Spinal cord (tissue), 10 donors: ENCODE measurements at places on chromosomes 6 and 20. TPM values are rescaled to one million over a fixed set of nuclear protein-coding genes. Genes with fewer than 3 reads are reported as not detected.

DNA sequence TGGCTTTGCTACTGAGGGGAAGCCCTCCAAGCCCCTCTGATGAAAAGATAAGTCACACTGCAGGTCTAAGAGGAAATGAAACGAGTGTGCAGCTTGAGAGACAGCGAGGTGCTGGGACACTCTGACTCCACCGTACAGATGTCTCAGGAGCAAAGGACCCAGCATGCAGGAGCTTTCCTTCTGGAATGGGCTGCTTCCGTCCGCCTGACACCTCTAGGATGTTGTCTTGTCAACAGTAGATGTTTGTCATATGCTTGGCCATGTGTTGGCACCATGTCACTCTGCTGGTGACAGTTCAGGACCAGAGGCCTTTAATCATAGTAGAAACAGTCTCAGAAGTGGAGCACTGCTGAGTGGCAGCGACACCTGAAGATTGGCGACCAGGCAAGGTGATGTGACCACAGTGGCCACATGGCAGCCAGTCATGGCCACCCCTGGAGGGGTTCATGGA lies 46.7 kb downstream of the SLC24A3 start:
- no peaks in the 10 kb centered on the region for H3K27me3 ChIP-seq
- no peaks in the 10 kb centered on the region for H3K36me3 ChIP-seq
- no peak overlapping the region for H3K27ac ChIP-seq
- no peak overlapping the region for H3K4me3 ChIP-seq
- peaks cover 14% of the 10 kb centered on the region for H3K4me1 ChIP-seq

DNA sequence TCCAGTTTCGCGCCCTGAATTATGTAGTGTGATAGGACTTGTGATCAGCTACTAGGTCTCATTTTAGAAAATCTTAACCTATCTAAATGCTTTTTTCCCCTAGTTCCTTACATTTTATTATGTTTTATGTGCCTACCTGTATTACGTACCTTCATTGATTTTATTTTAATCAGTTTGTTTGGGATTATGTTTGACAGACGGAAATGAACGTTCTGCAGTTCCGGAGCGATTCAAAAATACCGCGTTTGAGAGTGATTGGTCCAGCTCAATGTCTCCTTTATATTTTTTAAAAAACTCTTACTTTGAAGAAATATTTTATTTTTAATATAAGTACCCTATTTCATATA lies 114.3 kb upstream of the BTN3A2 start:
- H3K27me3 ChIP-seq = no peaks in the 10 kb centered on the region
- H3K4me3 ChIP-seq = peak overlapping the region; percentile 77
- no peaks in the 10 kb centered on the region for H3K36me3 ChIP-seq
- DNase-seq = no peak

DNA sequence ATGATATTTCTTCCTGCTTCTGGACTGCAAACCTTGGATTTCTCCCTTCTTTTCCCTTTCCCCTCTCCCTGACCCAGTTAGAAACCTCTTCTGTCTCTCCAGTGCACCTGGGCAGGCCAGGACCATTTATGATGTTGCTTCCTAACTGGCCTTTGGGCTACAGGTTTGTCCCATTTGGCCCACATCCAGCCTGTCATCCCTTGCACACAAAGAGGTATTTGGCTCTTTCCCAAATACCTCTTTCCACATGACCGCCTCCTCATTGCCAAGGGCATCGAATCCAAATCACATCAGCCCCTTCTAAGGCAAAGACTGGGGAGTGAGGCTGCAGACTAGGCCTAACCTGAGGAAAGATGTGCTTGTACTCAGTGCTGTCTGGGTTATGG lies 13.6 kb downstream of the FGD2 start:
- no peaks in the 10 kb centered on the region for H3K27me3 ChIP-seq
- no peaks in the 10 kb centered on the region for H3K36me3 ChIP-seq
- peaks cover 24% of the 10 kb centered on the region for H3K4me1 ChIP-seq
- no peak for DNase-seq

DNA sequence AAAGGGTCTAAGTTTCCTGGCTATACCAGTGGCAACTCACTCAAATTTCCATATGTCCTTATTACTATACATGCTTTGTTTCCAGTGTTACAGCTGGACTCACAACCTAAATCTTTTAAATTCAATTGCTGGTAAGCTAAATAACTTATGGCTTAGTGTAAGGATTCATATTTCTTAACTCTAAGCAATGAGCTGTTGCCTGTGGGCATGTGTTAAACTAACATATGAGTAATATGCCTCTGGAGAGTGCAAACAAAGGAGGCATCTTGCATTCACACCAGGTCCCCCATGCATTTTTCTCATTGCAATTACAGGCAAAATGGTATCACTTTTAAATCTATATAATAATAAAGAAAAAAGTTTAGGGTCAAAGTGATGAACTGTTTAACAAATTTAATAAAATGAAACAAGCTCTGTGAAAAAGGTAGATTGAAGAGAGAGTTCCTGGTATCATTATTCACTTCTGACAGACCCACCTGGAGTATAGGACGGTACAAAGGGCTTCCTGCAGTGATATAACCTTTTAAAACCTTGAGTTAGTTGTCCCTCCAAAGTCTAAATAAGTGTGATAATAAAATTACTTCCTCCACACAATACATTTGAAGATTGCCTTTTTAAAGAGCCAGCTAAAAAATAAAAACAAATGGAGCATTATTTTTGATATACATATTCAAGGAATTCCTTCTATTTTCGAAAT lies 57.6 kb upstream of the HMGCLL1 start:
- H3K36me3 ChIP-seq = no peaks in the 10 kb centered on the region
- H3K27me3 ChIP-seq = no peaks in the 10 kb centered on the region
- no peak overlapping the region for H3K27ac ChIP-seq
- H3K4me1 ChIP-seq = no peaks in the 10 kb centered on the region
- no peak for DNase-seq
- no peak overlapping the region for H3K4me3 ChIP-seq

- no peaks in the 10 kb centered on the region for H3K27me3 ChIP-seq
- no peak overlapping the region for H3K4me3 ChIP-seq
- H3K36me3 ChIP-seq = peaks cover 2% of the 10 kb centered on the region
Measured at GRCh38 chr6:20577173-20577688, 43.0 kb downstream of the CDKAL1 start.

- peaks cover 22% of the 10 kb centered on the region for H3K4me1 ChIP-seq
- H3K27me3 ChIP-seq = no peaks in the 10 kb centered on the region
- H3K27ac ChIP-seq = no peak overlapping the region
Measured at GRCh38 chr6:158557927-158558326, 2.0 kb upstream of the TMEM181 start.

DNA sequence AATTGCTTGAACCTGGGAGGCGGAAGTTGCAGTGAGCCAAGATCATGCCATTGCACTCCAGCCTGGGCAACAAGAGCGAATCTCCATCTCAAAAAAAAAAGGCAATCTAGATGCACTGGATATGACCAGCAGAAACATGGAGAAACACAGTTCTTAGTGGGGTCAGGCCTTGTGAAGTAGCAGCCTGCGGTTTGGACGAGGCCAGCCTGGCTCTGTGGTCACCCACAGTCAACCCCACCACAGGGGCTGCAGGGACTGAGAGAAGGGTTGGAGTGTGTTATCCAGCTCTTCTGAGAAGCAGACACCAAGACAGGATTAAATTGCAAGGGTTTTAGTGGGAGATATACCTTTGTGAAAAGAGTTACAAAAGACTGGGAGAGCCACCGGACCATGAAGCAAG lies 194.3 kb upstream of the PROKR2 start:
- H3K27me3 ChIP-seq = no peaks in the 10 kb centered on the region
- no peak overlapping the region for H3K4me3 ChIP-seq
- no peak for DNase-seq
- no peaks in the 10 kb centered on the region for H3K36me3 ChIP-seq

DNA sequence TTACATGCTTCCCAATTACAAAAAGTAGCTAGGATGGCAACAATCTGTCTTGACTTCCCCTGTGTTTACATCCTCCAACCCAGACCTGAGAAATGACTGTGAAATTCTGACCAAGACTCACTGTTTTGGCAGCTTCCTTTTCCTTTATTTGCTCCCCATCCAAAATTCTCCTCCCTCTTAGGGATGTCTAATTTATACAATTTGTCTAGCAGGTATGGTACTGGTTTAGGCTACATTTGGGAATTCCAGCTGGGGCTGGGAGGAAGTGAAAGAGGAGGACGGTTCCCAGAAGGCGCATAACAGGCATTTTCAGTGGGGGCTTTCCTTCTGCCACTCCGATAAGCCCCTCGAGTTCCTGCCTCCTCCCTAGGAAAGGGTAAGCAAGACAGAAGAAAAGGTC lies 231.5 kb upstream of the BTBD3 start:
- peaks cover 13% of the 10 kb centered on the region for H3K4me1 ChIP-seq
- no peak for DNase-seq
- H3K27me3 ChIP-seq = no peaks in the 10 kb centered on the region

- H3K4me1 ChIP-seq = peaks cover 73% of the 10 kb centered on the region
- H3K27me3 ChIP-seq = no peaks in the 10 kb centered on the region
- H3K4me3 ChIP-seq = no peak overlapping the region
- H3K36me3 ChIP-seq = no peaks in the 10 kb centered on the region
Measured at GRCh38 chr6:44050872-44051505, 76.3 kb downstream of the MRPL14 start.

DNA sequence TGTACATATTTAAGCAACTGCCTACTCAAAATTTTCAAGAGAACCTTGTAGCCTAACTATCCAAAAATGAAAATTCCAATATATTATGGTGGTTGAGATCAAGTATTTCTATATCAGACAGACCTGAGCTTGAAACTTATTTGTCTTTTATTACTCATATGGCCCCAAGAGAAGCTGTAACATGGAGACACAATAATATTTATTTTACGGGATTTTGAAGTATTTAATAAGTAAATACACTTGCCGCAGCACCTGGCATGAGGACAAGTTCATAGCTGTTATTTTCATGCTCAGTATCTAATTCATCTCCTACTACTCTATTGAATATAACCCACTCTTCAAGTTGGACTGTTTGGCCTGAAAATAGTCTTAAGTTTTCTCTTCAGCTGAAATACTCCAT lies 28.0 kb downstream of the PTPRK start:
- H3K36me3 ChIP-seq = no peaks in the 10 kb centered on the region

GRCh38 chr20:33635341-33635740 lies 26.8 kb upstream of the C20orf144 start:
- no peaks in the 10 kb centered on the region for H3K4me1 ChIP-seq
- H3K27me3 ChIP-seq = no peaks in the 10 kb centered on the region
- H3K36me3 ChIP-seq = peaks cover 52% of the 10 kb centered on the region
- no peak for DNase-seq
- H3K27ac ChIP-seq = no peak overlapping the region

GRCh38 chr20:44233436-44234016 lies 13.6 kb upstream of the GDAP1L1 start:
- no peak overlapping the region for H3K27ac ChIP-seq
- no peak for DNase-seq
- no peaks in the 10 kb centered on the region for H3K4me1 ChIP-seq
- no peak overlapping the region for H3K4me3 ChIP-seq

GRCh38 chr20:38162878-38163875 lies 1.9 kb downstream of the TGM2 start:
- H3K4me3 ChIP-seq = no peak overlapping the region
- no peaks in the 10 kb centered on the region for H3K36me3 ChIP-seq
- H3K27me3 ChIP-seq = peaks cover 7% of the 10 kb centered on the region
- H3K27ac ChIP-seq = no peak overlapping the region
- DNase-seq = no peak

DNA sequence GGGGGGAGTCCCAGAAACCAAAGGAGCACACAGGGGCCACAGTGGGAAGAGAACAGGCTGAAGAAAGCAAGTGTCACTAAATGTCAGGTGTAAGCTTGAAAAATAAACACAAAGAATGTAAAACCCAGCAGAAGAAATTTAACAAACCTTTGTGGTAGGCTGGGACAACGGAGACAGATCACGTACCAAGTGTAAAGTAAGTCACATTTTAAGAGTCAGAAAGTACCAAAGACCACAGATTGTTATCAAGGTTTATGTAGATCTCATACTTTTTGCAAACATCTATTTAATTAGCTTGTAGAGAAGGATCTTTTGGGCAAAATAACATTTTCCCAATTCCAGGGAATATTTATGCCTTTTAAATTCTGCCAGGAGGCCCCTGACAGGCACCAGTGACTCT lies 1.6 kb downstream of the CLIC5 start:
- no peaks in the 10 kb centered on the region for H3K36me3 ChIP-seq
- no peak for DNase-seq
- H3K27me3 ChIP-seq = peaks cover 36% of the 10 kb centered on the region
- no peak overlapping the region for H3K27ac ChIP-seq

DNA sequence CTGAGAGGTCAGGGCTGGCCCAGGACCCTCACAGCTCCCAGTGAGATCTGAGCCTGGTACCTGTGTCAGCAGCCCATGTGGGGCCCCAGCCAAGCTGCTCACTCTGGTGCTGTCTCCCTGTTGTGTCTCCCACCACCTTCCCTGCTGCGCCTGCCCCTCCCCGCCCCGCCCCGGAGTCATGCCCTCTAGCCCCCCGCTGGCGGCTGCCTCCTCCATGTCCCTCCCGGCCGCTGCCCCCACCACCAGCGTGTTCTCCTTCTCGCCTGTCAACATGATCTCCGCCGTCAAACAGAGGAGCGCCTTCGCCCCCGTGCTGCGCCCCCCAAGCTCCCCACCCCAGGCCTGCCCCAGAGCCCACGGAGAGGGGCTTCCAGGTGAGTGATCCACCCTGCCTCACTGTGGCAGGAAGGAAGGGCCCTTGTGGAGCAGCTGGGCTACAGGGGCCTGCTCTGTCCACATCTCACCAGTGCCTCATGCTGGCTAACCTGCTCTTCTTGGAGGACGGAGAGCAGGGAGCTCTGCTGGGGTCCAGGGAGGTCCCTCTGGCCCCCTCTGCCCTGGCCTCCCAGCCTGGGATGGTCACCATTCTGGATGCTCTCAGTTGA lies 44.9 kb downstream of the CPXM1 start:
- peaks cover 21% of the 10 kb centered on the region for H3K4me1 ChIP-seq
- DNase-seq = no peak

- H3K27ac ChIP-seq = no peak overlapping the region
- H3K36me3 ChIP-seq = no peaks in the 10 kb centered on the region
- H3K4me1 ChIP-seq = no peaks in the 10 kb centered on the region
Measured at GRCh38 chr6:106281088-106281487, 44.5 kb downstream of the ATG5 start.

DNA sequence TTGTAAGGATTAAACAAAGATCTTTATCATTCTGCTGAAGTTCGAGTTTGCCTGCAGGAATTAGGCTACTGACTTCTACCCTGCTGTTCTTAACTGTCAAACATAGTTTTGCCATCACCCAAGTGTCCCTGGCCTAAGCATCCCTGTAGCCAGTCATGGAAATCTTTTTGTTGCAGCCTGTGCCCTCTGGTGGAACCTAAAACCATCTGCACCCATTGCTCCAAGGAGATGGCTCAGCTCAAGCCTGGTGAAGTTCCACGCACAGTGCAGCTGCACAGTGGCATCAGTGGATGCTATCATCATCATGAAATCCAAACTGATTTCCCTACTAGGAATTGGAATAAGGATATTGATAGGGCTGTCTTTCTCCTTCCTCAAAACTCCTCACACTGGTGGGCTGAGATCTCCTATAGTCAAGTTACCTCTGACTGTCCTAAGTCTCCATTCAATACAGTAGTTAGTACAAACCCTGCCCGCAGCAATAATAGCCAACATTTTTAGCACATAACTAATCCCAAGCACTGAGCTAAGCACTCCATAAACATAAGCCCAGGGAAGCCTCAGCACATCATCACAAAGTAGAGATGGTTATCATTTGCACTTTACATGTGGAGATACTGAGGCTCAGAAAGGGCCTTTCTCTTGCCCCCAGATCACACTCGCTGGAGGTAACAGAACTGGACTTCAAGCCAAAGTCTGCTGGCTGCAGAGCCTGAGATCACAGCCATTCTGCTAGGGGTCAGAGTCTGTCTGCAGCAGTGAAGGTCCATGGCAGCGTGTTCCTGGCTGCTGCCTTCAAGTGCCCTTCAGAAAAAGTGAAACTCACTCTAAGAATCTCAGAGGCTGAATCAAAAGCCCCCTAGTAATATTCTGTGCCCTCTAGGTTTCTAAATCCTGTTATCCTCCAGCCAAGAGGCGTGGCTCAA lies 77.2 kb upstream of the MC3R start:
- H3K27me3 ChIP-seq = no peaks in the 10 kb centered on the region
- H3K4me3 ChIP-seq = no peak overlapping the region
- no peaks in the 10 kb centered on the region for H3K36me3 ChIP-seq
- DNase-seq = peak; percentile 33

Gene ADGB
- total RNA-seq = 0.99 TPM

Gene LAMA5
- total RNA-seq = 51.1 TPM

Gene ZNF391
- total RNA-seq = 6.3 TPM
